H1 (cell line): ENCODE measurements at places on chromosomes 4 and X.

GRCh38 chrX:21929209-21929608, 11.3 kb upstream of the SMS start:
- DNase-seq: no peak

GRCh38 chrX:19545651-19546050, 30.3 kb upstream of the MAP3K15 start:
- no peak for DNase-seq

GRCh38 chr4:6474705-6475457, 2.5 kb upstream of the PPP2R2C start:
- DNase-seq: peak; percentile 35

DNA sequence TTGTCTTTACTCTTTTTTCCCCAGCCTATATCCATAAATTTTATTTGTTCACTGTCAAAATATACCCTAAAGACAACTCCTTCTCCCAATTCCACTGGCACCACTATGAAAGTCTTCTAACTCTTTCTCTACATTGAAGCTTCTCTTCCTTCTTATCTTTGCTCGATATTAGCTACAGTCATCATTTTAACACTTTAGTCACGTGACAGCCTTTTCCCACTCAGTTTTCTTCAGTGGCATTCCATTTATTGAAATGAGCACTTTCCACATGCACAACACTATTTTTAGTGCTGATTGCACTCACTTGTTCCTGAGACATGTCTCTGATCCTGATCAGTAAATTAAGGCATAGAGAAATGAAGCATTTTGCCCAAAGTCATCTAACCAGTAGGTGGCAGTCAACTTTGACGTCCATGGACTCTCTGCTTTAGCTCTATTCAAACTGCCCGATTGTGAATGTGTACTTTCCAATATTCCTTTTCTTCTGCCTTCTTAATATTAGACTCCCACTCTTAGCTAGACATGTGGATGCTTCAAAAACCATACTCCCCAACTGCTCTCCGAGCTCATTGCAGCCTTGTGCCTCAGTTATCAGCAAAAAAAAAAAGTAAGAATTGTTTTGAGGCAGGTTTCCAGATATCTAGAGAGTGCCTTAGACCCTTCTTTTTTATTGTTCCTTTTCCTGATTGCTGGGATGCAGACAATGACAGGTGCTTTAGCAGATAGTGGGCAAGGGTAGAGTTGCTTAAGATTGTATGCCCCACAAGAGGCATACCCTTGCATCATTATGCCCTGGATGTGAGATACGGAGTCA, 394.4 kb upstream of the ADGRL3 start:
- DNase-seq: no peak

GRCh38 chrX:46698691-46699090, 60.2 kb downstream of the SLC9A7 start:
- no peak for DNase-seq

DNA sequence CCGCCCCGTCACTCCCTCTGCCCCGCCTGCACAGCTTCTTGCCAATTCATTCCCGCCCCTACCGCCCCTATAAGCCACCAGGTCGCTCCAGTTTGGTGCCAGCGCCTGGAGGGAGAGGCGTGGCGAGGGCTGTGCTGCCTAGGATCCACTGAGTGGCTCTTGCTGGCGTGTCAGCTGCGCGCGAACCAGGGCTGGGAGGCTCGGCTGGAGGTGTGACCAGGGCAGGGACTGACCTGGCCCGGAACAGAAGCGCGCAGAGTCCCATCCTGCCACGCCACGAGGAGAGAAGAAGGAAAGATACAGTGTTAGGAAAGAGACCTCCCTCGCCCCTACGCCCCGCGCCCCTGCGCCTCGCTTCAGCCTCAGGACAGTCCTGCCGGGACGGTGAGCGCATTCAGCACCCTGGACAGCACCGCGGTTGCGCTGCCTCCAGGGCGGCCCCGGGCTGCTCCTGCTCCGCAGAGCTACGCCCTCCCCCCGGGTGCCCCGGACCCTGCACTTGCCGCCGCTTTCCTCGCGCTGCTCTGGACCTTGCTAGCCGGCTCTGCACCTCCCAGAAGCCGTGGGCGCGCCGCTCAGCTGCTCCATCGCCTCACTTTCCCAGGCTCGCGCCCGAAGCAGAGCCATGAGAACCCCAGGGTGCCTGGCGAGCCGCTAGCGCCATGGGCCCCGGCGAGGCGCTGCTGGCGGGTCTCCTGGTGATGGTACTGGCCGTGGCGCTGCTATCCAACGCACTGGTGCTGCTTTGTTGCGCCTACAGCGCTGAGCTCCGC, at the start of gene GPR78:
Gene GPR78, plus strand, starts transcription at position 72 of the 773 bp plus-strand sequence. Its CDS starts 591 bp downstream, at position 663.
- DNase-seq: peak; percentile 73

DNA sequence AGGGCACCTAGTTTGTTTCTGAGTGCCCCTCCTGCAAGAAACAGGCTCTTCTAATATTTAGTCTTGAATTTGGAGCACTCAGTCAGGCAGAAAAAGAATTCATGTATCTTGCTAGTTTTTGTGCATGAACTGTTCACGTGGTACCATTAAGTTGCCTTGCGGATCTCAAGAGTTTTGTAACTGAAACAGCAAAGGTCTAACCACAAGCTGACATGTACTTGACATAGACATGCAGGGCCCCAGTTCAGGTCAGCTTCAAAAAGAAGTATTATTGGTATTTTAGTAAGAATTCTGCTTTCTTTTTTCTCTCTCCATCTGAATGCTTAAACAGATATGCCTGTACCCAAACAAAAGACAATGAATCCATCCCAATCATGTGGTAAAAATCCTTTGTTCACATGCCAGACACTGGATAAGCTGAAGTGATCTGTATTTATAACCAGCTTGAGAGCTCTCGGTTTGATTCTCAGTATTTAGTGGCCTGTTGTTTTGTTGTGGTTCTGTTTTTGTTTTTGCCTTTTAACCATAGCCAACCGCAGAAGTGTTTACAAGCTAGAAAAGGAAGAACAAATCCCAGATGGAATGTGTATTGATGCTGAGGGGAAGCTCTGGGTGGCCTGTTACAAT, 13.0 kb downstream of the RGN start:
- DNase-seq: no peak

DNA sequence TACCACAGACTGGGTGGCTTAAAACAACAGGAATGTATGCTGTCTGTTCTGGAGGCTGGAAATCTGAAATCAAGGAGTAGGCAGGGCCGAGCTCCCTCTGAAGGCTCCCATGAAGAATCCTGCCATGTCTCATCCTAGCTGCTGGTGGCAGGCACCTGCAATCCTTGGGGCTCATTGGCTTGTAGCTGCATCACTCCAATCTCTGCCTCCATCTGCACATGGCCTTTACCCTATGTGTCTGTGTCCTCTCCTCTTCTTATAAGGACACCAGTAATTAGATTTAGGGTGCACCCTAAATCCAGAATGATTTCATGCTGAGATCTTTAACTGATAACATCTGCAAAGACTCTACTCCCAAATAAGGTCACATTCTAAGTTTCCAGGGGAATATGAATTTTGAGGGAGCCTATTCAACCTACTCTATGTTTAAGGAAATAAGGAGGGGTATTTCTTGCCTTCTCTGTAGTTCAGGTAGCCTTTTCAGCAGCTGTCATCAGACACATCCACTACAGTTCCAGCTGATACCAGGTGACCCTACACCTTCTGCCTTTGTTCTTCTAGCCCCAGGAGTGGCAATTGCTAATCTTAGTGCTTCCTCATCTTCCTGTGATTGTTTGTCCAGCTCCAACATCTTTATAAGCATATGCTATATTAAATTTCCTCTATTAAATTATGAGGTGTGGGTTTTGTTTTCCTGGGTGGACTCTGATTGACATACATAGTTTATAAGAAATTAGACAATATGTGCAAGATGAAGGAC, 295.1 kb upstream of the TAPT1 start:
- no peak for DNase-seq

DNA sequence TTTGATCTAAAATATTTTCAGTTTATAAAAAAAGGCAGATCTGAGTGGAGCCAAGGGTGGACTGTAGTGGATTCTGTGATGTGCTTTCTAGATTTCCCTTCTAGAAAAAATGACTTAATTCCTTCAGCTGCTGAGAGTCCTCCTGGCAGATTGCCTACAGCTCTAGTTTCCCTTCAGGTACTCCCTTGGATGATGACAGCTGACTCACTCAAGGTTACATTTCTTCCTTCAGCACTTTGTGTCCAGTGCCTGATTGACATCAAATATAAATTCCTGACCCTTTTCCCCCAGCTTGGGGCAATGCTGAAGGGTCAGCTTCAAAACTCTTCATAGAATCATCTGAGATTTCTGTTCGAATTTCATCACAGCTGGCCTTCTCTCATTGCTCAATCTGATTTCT, 161.7 kb downstream of the EMCN start:
- DNase-seq: no peak

- DNase-seq: no peak
These were observed 46.0 kb upstream of the GUCY1A1 start for GRCh38 chr4:155620637-155621036.

- no peak for DNase-seq
These were observed 33.5 kb downstream of the TAF7L start for GRCh38 chrX:101257448-101258258.

DNA sequence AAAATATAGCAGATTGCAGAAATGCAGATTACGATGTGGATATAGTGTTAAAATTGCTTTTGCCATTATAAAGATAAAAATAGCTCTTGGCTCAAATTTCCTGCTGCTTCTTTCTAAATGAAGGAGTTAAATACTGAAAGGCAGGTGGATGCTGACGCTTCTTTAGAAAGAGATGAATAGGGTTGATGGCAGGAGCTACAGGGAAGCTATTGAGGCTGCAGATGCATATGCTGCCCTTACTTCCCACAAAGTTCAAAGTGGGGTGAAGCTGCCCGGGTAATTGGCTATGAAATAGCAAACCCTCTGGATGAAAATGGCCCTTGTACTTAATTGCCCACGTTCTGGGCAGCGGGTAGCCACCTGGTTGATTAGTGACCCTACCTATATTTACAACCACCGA, 379.5 kb downstream of the ZIC3 start:
- no peak for DNase-seq

DNA sequence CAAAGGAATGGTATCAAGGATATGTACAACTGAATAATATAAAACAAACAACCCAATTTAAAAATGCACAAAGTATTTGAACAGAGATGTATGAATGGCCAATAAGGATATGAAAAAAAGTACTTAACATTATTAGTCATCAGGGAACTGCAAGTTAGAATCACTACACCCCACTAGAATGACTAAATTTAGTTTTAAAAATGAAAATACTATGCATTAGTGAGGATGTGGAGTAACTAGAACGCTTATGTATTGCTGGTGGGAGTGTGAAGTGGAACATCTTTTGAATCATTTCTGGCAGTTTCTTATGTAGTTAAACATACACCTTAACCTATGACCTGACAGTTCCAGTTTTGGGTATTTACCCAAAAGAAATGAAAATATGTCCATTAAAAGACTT, 13.0 kb upstream of the SLC16A2 start:
- DNase-seq: no peak

DNA sequence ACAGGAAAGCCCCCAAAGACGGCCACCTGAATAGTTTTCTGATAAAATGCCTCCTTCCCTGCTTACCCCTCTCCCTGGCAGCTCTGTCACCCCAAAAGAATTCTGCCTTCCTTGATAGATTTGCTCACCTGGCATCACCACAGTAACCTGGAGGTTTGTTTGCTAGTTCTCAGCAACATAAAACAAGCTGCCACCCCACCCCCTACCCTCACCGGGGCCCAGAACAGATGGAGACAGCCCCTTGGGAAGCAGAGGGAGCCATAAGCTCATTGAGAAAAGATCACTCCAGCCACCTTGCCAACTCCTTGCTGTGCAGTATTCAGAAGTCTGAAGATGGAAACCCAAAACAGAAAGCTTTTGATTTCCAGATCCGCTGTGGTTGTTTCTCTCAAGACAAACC, 108.6 kb downstream of the DHX15 start:
- DNase-seq: peak; percentile 55

DNA sequence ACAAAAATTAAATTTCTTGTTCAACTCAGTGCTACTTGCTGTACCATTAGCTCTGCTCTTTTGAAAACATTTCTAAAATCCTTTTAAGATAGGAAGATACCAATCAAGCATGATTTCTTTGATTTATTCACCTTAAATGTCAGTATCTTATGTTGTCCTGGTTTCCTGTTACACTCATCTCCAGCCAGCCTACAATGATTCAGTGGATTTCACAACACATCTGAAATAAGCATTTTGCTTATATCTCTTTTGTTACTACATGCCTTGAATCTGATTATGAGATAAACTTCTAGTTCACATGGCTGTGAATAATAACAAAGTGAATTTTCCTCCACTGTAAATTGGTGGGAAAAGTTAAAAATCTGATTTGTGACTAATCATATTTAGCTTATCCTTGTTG, 112.5 kb upstream of the BMP3 start:
- DNase-seq: no peak

GRCh38 chr4:163495900-163496299, 1.4 kb downstream of the TMA16 start:
- DNase-seq: no peak

DNA sequence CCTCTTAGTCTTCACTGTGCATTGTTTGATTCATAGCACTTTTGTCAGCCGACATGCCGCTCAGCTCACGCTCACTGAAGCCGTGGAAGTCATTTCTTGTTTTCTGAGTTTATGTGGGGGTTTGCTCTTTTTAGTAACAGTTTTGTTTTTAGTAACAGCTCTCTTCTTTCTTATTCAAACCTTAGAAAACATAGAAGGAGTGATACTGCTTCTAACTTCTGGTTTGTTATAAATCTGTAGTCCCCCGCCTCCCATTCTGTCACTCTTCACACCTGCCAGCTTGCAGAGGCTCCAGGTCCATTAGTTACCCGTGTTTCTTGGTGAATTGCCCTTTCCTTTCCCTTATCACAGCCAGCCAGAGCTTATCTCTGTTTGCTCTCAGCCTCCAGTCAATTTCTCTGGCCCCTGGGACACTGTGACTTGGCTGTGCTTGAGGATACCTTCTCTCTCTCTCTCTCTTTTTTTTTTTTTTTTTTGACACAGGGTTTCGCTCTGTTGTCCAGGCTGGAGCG, 50.5 kb downstream of the GRK4 start:
- DNase-seq: no peak

DNA sequence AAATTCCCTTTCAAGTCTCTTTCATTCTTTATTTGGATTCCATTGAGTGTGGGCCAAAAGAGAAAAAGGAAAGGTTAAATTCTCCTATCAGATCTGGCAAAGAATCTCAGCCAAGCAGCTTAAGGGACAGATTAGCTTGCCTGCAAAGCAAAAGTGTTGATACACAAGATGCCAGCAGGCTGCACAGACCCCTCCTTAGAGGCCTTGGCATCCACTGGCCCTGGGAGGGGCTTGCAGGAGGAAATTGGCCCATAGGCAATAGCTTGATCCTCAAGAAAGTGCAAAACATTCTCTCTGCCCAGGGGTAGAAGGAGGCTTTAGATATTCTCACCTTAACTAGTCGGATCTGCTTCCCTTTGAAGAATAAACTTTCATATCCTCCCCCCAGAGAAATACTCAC, 300.4 kb upstream of the CPEB2 start:
- no peak for DNase-seq

DNA sequence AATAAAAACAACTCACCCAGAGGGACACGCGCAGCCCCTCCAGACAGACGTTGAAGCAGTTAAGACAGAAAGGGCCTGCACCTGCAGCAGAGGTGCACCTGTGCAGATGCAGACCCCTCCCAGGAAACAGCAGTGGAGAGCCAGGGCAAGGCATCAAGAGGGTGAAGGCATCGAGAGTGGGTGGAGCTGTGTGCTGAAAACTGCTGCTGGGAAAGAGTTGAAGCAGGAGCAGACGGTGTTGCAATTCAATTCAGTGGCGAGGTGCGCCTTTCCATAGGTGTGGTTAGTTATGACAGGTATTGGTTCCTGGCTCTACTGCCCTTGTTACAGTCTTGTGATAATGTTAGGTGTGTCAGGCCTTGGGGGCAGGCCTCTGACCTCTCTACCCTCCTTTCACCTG, 16.7 kb downstream of the LETM1 start:
- no peak for DNase-seq

GRCh38 chr4:122700178-122700725, 32.3 kb upstream of the BBS12 start:
- no peak for DNase-seq
